NB4 (cell line): ENCODE measurements at places on chromosomes 1 and 21.

DNA sequence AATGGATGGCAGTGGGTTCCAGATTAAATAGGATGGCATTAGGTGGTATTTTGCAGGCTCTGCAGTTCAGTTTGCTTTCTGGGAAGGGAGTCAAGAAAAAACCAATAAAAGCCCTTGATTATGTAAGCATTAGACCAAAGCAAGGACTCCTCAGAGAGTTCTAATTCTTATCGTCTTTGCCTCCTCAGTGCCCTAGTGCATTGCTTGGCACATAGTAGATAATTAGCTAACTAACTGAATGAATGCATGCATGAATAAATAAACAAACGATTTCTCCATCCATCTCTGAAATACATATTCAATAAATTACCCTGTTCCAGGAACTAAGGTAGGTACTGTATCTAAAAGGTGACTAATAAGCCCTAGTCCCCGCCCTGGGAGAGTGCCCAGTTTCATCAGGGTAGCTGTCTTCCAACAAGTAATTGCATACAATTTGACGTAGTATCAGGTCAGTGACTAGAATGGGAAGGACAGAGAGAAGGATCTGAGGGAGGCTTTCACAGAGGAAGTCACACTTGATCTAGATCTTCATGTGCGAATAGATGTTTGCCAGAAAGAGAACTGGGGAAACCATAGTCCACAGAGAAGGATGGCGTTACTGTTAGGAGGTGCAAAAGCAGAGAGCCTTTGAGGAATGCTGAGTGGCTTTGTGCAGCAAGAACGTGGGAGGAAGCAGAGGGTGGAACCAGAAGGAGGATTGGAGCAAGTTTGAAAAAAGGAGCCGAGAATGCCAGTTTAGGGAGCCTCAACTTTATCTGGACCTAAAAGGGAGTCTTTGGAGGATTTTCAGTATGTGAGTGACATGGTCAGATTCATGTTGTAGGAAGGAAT, 111.4 kb downstream of the TBX19 start:
- DNase-seq: no peak

GRCh38 chr1:150441121-150441520, 46.1 kb upstream of the TARS2 start:
- DNase-seq: no peak

GRCh38 chr1:66500301-66500700, 33.7 kb upstream of the SGIP1 start:
- no peak for DNase-seq

DNA sequence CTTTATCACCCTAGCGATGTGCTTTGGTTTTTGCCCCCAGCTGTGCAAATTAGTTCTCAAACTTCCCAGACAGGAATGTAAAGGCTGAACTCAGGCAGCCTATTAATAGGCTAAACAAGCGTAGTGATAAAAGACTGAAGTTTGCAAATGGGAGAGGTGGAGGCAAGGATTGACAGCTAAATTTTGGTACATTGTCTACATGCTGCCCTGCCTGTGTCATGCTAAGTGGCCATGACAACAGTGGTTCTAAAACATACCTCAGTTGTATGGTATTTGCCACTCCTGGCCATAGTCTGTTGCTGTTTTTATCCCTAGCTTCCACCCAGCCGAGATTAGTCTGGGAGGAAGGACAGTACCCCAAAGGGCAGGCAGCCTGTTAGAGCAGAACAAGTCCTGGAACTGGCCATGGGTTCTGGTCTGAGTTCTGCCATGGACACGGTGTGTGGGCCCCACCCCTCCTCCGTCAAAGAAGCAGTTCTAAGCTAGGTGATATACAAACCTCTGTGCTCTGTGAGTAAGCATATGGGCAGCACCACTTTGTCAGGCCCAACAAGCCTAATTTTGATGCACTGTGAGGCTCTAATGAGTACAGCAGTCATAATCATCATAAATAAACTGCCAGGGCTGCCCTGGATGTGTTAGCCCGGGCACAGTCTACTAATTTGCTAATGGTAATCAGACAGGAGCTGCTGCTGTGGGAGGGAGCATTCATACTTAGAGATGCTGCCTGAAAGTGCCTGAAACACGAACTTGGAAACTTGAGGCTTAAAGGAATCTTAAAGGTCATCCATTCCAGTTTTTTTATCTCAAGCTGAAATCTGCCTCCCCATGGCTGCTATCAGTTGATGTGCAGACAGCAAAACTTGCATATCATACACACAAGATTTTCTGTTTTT, 177.1 kb downstream of the HHAT start:
- no peak for DNase-seq

GRCh38 chr1:184534690-184535089, 147.9 kb downstream of the C1orf21 start:
- DNase-seq: no peak

GRCh38 chr21:31042080-31042464, 3.8 kb upstream of the KRTAP19-8 start:
- no peak for DNase-seq

GRCh38 chr1:242089911-242090310, 91.0 kb upstream of the MAP1LC3C start:
- no peak for DNase-seq

DNA sequence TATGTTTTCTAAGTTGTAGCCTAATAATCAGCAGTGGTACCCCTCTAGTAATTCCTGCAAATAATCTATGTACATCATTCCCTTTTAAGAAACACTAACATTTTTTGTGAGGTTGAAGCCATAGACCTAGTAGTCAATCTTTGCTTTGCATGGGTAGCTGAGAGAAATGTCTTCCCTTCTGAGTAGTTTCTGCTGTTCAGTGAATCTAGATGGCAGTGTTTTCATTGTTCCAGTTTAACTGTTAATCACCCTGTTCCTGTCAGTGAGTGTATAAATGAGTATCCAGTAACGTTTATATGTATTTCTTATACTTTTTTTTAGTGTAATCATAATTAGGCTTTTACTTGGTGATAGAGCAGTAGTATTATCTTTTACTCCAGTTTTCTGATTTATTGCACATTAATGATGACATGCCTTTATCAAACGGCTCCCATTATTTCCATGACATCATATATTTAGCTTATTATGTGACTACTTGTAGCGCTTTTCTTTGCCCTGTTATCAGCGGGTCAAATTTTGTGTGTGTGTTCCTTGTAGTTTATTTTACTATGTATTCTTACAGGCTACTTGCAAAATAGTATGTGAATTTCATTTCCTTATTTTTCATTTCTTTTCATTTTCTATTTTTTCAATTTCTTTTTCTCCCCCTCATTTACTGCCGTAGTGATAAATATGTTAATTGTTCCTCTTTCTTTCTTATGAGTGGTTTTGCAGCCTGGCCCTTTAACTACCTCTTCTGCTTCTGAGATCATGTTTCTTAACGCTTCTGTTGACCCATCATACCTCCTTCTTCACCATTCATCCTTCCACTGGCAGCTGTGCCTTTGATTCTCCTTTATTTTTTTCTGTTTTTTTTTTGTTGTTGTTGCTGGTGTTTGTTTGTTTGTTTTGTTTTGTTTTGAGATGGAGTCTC, 18.8 kb downstream of the CEP350 start:
- DNase-seq: peak; percentile 24

GRCh38 chr1:53462193-53462592, 3.0 kb downstream of the DMRTB1 start:
- DNase-seq: no peak

- peak; percentile 16 for DNase-seq
Measured at GRCh38 chr1:45769261-45769932, 18.9 kb upstream of the IPP start.

- DNase-seq: no peak
Measured at GRCh38 chr1:218439541-218440295, 94.6 kb downstream of the TGFB2 start.

- DNase-seq: no peak
Measured at GRCh38 chr1:83058327-83058726, 940.6 kb downstream of the TTLL7 start.

- DNase-seq: no peak
Measured at GRCh38 chr21:28283641-28284490, 708.8 kb downstream of the LTN1 start.

DNA sequence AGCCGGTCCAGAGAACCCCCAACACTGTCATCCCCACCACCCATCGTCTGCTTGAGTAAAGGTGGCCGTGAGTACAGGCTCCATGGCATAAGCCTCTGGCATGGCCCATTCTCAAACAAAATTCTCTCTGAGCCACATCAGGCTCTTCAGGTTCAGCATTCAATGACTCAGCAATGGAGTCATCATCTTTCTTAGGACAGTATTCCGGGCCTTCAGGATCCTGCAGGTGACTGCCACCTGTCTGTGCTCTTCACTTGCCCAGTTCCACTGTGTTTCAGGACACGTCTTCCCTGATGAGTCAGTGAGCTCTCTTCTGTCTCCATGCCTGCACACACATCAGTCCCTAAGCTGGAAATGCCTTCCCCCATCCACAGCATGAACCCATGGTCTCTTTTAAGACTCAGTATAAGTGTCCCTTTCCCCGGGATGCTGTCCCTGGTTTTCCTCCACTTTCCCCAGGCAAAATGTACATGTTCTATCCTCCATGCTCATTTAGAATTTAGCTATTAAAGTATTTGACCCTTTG, 81.1 kb upstream of the FGGY start:
- DNase-seq: no peak

DNA sequence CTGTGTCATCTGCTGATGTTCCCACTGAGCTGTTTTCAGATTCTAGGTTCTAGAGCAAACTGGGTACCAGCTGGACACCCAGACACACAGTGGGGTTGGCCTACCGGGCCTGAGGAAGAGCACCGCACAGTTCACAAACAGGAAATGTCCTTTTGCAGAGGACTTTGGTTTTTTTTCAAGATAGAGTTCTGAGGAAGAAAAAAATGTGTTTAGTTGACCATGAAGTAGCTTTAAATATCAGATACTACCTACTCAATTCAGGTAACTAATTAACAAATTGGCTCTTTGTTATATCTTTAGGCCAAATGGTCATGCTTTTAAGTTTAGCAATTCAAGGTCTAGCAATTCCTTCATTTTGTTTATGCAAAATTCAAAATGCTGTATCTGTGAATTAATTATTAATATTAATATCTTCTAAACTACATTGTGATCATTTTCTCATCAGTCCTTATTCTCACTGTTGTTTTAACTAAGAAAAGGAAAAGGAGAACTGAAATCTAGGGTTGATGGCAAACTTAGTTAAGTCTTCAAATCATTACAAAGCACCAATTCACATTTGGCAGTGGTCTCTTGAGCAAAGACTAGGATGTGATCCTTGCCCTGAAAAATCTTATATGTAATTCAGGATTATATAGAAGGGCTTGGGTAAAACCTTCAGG, 17.2 kb upstream of the NCF2 start:
- DNase-seq: no peak

DNA sequence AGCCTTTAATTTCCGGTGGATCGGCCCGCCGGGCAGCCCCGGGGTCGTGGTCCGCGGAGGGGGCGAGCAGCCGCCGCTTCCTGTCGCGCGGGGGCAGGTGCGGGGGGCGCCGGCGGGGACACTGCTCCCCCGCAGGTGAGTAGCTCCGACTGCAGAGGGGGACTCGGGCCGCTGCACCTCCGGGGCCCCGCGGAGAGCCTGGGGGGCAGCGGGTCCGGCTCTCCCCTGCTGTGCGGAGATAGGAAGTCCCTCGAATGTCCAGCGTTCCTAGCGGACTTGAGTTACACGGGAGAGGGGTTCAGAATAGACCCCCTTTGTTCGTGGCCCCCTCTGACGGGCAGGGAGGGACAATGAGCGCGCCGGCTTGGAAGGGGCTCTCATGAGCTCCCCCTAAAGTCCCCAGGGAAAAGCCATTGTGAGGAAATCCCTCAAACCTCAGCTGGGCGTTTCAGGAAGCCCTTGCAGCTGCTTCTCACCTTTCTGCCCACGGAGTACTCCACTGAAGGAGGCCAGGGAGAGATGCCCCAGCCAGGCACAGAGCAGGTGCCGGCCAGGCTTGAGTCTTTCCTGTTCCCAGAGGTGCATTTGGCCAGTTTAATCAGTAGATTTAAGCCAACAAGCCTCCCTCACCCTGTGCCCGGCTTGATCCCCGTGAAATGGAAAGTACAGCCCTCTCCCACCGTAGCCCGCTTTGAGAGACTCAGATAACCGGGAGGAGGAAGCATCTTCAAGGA, 925 bp downstream of the PDE9A start:
- peak; percentile 78 for DNase-seq

DNA sequence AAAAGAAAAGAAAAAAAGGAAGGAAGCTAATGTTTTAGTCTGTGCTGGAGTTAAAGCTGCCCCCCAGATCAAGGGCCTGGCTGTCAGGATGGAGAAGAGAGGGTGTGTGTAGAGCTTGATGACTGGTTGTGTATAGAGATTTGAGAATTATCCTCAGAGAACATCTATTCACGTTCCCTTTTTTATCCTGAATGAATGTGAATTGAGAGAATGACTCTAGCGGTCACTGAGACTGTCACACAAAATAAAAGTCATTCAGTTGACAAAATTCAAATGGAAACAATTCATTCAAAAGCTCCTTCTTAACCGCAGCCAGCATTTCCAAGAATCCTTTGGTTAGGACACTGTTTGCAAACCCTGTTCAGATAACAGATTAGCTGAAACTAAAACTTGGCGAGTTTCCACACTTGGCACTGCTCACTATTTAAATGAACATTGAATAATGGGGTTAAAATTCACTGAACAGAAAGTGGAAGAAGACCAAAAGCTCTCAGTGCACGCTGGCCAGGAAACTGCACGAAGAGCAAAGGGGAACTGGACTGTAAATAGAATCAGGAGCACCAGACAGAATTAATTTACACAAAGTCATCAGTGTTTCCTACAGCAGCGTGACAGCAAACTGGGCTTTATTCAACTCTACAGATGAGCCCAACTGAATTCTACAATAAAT, 13.6 kb upstream of the FAM89A start:
- DNase-seq: no peak

DNA sequence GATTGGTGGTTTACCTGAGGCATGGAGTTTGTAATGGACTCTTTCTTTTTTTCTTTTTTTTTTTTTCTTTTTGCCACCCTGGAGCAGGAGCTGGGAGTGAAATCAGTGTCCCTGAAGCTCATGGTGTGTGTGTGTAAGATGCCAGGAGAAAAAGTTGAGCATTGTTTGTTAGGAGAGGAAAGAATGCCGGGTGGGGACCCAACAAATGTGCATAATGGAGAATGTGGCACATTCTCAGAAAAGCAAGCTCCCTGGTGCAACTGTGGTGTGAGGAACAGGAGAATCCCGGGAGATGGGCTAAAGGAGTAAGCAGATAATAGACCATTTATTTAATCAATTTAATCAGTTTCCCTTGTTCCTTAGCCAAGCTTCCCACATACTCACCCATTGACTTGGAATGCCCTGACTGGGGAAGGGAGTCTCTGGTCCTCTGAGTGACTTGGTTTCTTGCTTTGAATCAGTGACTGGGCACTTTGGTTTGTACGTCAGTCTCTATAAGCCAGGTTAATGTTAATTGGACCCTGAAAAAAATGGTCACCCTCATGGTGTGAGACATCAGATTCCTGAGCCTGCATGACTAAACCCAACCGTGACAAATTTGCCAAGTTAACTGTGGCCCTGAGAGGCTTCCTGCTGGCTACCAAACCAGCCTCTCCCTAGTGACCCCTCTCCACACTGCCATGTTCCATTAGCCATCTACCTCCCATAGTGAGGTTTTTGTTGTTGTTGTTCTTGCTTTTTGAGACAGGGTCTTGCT, 43.9 kb upstream of the ITPKB start:
- no peak for DNase-seq

- no peak for DNase-seq
Measured at GRCh38 chr1:231411036-231411531, 11.0 kb downstream of the EGLN1 start.
